ENCODE measurements at places on chromosomes 2 and 18.

GRCh38 chr2:162327134-162327769, 8.8 kb upstream of the IFIH1 start:
- no peak for DNase-seq

- peak; percentile 45 for DNase-seq
These were observed 131.4 kb downstream of the ZNF236 start for GRCh38 chr18:76953583-76954233.

DNA sequence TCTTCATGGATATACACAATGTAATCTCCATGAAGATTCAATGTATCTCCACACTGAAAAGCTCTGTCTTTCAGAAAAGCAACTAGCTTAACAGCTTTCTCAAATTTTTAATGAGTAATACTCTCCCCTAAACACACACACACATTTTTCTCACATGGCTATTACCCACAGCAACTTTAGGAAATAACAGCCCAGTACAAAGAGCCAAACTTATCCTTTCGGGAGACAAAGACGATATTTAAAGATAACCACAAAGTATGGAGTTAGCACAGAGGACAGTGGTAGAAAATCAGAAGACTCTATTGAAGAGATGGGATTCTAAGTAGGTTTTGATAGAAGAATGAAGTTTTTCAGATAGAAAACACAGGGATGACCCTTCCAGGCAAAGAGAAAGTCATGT, 394.9 kb upstream of the TRIB2 start:
- DNase-seq = no peak

GRCh38 chr2:10285556-10286198, 17.0 kb upstream of the HPCAL1 start:
- DNase-seq = peak; percentile 95

DNA sequence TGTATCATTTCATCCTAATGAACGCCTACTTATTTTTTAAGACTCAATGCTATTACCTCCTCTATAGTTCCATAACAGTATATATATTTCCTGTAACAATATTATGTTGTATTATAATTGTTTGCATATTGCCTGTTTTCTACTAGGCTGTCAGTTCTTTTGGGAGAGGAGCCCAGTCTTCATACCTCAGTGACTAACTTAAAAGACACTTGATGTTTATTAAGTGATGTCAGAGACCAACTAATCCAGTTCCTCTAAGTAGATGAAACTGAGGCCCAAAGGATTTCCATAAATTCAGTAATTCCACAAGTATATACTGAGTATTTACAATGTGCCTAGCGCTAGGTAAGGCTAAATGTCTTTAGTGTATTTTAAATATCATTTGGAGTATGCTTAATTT, 48.9 kb upstream of the AAK1 start:
- DNase-seq = no peak

GRCh38 chr2:15765211-15765610, 173.5 kb downstream of the DDX1 start:
- no peak for DNase-seq

GRCh38 chr18:11260961-11261461, 111.6 kb upstream of the PIEZO2 start:
- DNase-seq = no peak

- peak; percentile 42 for DNase-seq
These were observed at the start of gene FAM228A for GRCh38 chr2:24174851-24175277. FAM228A (plus strand) TSS chr2:24175053; CDS start chr2:24175481, 428 bp downstream.

All from SK-N-SH (cell line).